ENCODE measurements at places on chromosomes 5 and 9.

GRCh38 chr5:178477802-178478201, 112.4 kb downstream of the COL23A1 start:
- DNase-seq, result no peak

GRCh38 chr9:113486327-113486726, 22.8 kb downstream of the RGS3 start:
- DNase-seq, result no peak

DNA sequence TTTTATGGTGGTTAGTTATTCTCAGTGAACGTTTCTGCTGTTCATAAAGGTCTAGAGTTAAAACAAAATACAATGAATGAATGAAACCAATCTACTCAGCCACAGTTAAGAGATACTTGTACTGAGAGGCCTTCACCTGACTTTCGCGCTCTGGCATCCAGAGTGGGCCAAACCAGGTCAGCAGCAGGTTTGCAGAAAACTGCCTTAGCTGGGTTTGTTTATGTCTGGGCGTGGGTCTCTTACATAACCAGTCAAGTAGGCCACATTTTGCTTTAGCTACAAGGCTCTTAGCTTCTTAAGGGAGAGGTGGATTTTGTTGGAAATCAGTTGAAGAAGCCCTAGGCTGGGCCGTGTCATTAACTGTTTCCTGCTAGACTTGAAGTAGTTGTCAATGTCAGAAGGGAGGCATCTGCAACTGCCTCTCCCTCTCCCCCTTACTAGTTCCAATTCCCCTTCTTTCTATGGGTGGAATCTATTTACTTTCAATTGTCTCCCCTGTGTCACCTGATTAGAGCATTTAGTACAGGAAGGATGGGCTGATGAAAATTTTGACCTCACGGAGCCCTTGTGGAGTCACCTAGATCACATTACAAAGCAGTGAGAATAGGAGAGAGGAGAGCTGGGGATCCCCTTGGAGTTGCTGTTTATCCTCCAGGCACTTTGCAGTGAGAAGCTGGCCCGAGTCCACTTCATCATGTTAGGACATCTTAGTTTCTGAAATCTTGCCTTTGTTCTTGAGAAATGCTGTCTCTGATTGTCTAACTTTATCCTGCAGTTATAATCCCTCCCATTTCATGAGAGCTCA, 200.5 kb downstream of the ARHGEF28 start:
- peak; percentile 35 for DNase-seq

DNA sequence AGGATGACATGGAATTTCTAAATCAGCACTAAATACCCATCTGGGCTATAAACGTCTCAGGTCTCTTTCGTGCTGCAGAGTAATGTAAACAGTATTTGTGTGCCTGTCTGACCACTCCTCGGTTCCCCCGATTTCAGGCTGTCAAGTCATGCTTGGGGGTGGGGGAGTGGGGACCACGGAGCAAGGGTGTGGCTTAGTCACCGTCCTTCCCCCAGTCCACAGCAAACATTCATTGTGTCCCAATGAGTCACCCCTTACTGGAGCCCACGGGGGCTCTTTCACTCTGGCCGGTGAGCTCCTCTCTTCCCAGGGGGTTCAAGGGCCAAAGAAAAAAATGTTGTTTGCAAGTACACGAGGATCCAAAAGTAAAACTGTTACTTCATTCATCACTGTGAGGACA, 72.4 kb upstream of the ICE1 start:
- DNase-seq, result peak; percentile 81

DNA sequence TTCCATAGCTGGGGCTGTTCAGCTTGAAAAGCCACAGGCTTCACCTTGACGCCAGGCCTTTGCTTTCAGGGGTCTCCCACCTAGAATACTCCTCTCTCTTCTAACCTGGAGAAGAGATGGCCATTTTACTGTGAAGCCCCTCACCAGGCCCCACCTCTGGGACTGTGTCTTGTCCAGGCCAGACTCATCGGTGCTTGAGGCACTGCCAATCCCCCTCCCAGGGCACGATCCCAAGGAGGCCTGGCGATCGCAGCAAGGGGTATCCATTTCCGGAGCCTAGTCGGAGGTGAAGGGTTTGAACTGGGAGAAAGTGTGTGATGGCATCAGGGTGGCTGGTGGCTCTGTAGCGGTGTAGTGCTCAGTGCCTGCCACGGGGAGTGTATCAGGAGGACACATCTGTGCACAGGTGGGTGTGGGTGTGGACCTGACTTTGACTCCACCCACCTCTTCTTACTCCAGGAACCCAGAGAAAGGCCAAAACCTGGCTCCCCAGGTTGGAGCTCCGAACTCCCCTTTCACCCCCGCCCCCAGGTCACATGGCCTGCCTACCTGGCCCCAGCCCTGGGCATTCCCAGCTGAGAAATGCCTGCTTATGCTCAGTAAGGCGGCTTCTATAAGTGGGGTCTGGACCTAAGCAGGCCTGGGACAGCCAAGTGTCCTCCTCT, 27.4 kb upstream of the ENHO start:
- no peak for DNase-seq

- DNase-seq, result peak; percentile 87
These were observed 144.5 kb upstream of the TNC start for GRCh38 chr9:115262477-115262876.

DNA sequence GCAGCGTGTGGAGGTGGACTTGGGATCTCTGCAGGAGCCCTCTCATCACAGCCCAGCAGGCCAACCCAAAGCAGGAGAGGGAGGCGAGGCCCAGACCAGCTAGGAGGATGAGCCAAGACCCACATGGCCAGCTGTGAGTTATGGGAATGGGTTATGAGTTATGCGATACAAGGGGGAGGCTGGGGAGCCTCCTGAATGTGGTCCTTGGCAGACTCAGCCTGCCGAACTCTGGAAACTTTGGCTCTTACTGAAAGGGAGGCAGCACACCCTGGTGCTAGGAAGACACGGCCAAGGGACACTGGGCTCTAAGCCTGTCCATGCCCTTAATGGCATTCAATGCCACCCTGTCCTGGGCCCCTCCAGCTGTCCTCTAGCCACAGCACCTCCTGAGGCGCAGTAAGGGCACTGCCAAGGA, 7.7 kb upstream of the VAV2 start:
- DNase-seq, result no peak

DNA sequence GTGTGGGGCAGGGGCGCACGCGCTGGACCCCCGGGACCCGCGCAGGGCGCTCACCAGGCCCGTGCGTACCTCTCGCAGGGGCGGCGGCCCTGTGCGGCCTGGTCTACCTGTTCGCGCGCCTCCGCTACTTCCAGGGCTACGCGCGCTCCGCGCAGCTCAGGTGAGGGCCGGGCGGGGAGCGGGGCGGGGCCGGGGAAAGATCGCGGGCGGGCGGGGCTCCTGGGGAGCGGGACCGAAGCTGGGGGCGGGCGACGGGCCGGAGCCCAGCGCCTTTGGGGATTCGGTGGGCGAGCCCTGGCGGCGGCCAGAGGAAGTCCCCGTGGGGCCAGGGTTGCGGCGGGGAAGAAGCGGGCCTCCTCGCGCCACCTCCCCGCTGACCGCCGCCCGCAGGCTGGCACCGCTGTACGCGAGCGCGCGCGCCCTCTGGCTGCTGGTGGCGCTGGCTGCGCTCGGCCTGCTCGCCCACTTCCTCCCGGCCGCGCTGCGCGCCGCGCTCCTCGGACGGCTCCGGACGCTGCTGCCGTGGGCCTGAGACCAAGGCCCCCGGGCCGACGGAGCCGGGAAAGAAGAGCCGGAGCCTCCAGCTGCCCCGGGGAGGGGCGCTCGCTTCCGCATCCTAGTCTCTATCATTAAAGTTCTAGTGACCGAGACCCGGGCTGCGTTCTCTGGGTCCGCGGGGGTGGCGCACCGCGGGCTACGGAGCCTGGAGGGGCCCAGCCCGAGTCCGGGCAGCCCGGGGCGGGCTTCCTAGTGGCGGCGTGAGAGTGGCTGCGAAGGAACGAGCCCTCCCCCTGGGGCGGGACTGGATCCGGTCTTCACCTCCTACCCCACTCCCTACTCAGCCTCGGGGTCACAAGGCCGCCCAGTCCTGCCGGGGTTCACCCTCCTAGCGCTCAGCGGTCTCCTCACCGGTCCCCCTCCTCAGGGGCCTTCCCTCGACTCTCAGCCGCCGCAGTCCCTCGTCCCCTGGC, 2.4 kb downstream of the LTC4S start:
- DNase-seq, result peak; percentile 71

GRCh38 chr5:92242170-92242569, 859.1 kb upstream of the ARRDC3 start:
- no peak for DNase-seq

- DNase-seq, result peak; percentile 79
These were observed at the start of gene ADAM19 for GRCh38 chr5:157575381-157576020. Gene ADAM19 (minus strand): TSS chr5:157575775. CDS start chr5:157575696, 79 bp downstream.

DNA sequence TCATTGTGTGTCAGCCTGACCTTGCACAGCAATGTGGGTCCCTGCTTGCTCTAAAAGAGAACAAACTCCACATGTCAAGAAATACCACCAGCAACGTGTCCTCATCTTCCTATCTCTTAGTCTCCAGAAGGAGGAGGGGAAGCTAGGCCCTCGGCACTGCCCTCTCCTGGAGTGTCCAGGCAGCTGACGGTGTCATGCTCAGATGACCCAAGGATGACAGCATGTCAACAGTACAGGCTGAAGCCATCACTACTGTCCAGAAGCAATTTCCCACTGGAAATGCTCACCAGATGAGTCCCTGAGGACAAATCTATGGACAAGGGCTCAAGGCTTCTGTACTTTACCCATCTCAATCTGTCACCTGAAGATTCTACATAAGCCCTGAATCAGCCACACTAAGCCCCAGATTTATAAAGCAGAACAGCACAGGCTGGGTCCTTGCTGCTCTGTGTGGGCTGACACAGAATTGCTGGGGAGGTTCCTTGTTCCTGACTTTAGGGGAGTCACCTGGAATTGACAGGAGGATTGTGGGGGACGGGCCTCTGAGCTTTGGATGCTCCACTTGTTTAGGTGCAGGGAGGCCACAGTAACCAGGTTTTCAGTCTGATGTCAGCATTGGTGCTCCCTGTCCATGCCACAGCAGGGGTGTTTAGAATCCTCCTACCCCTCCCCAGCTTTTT, 210.2 kb downstream of the DAB2IP start:
- DNase-seq, result no peak

DNA sequence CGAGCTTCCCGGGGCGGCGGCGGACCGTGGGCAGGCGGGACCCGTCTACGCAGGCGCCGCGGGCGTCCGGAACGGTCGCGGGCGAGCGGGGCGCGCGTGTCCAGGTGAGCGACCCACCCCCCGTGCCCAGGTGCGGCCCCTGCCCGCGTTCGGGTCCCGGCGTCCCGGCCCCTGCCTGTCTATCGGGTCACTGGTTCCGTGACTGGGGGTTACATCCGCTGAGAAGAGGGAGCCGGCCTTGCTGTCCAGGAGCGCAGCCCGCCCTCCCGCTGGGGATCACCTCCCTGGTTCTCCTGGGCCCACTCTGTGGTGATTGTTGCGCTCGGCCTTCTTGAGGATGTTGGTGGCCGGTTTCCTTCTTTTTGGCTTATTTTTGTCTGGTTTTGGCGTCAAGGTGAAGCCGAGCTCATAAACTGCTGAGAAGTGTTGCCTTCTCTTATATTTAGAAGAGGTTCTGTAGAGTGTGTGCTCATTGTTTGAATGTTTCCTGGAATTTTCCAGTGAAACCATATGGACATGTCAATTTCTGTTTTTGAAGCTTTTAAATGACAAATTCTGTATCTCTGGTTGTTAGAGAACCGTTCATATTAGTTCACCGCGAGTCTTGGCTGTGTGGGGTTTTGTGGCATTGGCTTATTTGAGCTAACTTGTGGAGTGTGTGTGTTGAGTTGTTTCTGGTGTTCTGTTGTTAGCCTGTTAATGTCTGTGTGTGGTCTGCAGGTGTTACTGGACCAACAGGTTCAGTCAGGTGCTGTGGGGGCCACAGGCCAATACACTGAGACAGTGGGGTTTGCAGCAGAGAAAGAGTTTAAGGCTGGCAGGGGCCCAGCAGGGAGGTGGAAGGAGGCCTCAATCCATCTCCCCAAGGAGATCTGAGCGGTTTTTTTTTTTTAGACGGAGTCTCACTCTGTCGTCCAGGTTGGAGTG, 621 bp downstream of the CEP72 start:
- no peak for DNase-seq

GRCh38 chr9:76150013-76150412, 244.2 kb downstream of the RFK start:
- DNase-seq, result no peak

DNA sequence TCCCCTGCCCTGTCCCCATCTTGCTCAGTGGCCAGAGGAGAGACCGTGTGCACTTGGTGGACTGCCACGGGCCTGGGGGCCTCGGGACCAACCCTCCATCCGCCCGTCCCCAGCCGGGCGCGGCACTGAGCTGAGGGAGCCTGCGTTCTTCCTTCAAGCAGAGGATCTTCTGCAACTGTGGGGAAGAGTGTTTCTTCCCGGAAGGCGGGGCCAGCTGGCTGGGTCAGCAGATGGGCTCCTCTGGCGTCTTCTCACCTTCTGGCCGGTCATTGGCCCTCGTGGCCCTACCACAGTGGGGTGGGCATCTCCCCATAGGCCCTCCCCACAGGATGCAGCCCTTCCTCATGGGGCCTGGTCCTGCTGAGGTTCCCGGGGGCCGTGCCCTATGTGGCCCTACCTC, 17.4 kb downstream of the RXRA start:
- no peak for DNase-seq

- peak; percentile 50 for DNase-seq
These were observed 52.1 kb upstream of the RGMB start for GRCh38 chr5:98721231-98721928.

GRCh38 chr9:84322828-84323227, 17.7 kb downstream of the SLC28A3 start:
- DNase-seq, result peak; percentile 81

- DNase-seq, result no peak
These were observed 291.0 kb downstream of the TAF11L14 start for GRCh38 chr5:17925276-17925675.

DNA sequence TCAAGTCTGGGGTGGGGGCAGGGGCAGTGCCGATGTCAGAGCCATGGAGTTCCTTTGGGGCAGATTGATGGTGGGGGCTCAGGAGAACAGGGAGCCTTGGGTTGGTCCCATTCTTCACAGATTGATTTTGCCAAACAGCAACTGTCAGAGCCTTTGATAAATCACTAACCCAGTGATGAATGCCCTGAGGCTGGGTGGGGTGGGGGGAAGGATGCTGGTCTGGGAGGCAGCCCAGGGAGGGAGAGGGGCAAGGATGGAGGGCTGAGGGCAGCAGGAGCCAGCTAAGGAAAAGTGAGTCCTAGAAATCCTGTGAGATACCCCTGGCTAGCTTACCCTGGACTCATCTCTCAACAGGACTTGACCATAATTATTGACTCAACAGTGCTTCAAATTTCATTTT, 60.1 kb upstream of the ARAP3 start:
- no peak for DNase-seq

GRCh38 chr9:137293482-137294090, 8.5 kb downstream of the NRARP start:
- no peak for DNase-seq

- no peak for DNase-seq
These were observed 62.8 kb downstream of the RAPGEF1 start for GRCh38 chr9:131677049-131677443.

DNA sequence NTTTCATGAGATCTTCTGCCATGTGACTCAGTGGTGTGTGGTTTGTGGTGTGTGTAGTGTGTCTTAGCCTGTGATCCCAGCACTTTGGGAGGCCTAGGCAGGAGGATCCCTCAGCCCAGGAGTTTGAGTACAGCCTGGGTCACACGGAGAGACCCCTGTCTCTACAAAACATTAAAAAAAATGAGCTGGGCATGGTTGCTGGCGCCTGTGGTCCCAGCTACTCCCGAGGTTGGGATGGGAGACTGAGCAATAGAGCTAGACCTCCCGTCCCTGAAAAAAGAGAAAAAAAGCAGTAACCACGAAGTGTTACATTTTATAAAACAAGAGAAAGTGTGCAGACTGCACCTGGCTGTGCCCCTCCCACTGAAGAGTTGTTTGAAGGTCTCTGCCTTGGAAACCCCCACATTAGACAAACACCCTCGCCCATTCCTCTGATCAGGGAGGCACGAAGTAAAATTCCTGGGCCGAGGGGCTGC, 21.2 kb upstream of the RNU6ATAC start:
- peak; percentile 42 for DNase-seq

Measured in fibroblast of skin of right quadriceps (primary cell).